ENCODE measurements at places on chromosomes 2 and 18. TPM values are rescaled to one million over a fixed set of nuclear protein-coding genes. Genes with fewer than 3 reads are reported as not detected.

Gene LIPG
- polyA plus RNA-seq, result 0.25 TPM

Gene ANKRD44
- 12.4 TPM for polyA plus RNA-seq

Gene HOXD9
- polyA plus RNA-seq, result 1.7 TPM

Gene CWC22
- polyA plus RNA-seq, result 1.2 TPM

Gene RHBDD1
- 29.2 TPM for polyA plus RNA-seq

GRCh38 chr2:212686285-212686895, 147.8 kb upstream of the ERBB4 start:
- DNase-seq, result no peak

DNA sequence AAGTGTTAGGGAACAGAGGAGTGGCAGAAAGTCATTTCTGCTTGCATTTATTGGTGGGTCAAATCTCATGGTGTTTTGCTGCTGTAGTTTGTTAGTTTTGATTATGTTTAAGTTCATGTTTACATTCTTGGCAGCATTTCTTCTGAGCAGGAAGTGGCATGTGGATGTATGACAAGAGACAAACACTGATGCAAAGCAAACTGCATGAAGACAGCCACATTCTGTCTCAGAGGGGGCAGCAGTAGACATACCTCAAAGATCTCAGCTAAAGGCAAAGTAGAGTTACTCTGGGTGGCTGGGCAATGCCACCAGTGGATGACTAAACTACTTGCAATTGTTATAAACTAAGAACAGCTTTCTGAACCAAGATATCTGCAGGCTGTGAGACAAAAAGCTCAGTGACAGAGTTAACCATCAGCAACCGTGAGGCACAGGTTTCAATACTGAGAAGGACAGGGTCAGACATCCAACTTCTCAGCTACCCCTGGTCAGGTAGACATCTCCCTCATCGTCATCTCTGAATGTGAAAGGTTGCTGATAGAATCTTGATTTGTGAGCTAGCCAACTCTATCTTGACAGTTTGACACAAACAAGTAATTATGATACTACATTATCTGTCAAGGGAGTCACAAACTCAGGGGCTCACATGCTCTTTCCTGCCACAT, 16.4 kb downstream of the GALNT3 start:
- DNase-seq, result no peak

- no peak for DNase-seq
Measured at GRCh38 chr2:77873506-77873905, 351.3 kb upstream of the LRRTM4 start.

- no peak for DNase-seq
Measured at GRCh38 chr2:106267997-106268396, 73.9 kb upstream of the UXS1 start.

DNA sequence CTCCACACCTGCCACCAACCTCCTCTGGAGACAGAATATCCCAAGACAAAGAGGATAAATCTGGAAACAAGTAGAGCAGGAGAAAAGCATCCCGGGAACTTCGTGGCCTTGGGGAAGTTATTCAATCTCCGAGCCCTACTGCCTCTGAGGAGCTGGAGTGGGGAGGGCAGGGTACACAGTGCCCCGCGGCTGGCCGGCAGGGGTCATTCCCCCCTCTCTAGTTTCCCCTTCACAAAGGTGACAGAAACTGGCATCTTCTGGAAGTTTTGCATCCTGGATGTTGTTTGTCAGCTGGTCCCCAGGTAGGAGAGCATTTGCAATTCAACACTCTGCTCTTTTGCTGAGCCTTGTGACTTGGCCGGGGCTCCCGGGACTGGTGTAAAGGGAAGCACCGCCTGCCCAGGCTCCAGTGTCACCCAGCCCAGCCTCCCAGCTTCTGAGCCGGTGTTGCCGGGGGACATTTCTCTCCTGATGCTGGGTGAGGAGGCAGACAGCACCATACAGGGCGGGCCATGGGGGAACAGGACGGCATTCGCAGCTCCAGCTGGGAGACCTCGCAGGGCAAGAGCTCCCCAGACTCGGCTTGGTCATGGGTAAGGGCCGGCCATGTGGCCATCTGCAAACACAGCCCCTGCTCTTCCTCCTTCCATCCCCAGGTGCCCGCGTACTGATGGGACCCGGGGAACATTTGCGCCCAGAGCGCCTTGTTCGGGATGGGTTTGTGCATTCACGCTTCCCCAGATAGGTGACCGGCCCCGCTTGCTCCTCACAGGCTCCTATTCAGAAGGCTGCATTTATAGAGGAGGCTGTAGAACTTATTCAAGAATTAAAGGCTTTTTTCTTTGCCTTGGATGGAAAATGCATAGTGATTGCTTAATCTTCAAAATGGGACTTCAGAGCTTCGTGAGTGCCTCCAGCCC, 7.4 kb upstream of the NTSR2 start:
- DNase-seq, result no peak

GRCh38 chr2:137192366-137193310, 427.3 kb downstream of the THSD7B start:
- no peak for DNase-seq

GRCh38 chr18:46061387-46061786, 10.7 kb downstream of the PSTPIP2 start:
- no peak for DNase-seq
